ENCODE measurements at places on chromosomes 4 and X.

- no peak for DNase-seq
Measured at GRCh38 chrX:49226946-49227345, 6.2 kb downstream of the CACNA1F start.

DNA sequence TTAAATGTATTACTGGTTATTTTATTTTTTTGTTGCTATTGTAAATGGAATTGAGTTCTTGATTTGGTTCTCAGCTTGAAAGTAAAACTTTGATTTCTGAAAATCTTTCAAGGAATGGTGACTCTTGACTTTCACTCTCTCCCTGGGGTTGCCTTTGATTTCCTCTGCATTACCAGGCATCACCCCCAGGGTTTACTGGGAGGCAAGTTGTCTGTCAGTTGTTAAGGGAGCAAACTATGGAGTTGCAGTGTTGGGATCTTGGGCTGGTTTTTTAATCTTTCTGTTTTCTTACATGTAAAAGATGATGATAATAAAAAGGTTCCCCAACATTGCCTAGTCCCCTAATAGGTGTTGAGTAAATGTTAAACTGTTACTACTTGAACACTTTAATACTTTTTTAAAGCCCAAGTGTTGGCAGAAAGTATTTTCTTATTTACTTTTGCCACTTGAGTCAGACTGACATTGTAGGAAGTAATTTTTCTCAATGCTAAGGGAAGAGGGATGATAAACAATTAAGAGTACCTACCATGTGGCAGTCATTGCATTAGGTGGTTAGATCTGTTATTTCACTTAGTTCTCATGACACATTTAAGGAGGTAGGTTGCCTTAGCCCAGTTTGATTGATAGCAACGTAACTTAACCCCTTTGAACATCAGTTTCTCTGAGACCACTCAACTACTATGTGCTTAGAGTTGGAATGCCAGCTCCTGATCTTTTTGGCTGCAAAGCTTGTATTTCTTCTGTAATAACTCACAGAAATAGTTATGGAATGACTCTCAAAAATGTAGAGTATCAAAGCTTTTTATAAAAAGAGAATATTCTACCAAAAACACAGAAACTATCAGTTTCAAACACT, 67.1 kb downstream of the DCLK2 start:
- DNase-seq, result no peak

DNA sequence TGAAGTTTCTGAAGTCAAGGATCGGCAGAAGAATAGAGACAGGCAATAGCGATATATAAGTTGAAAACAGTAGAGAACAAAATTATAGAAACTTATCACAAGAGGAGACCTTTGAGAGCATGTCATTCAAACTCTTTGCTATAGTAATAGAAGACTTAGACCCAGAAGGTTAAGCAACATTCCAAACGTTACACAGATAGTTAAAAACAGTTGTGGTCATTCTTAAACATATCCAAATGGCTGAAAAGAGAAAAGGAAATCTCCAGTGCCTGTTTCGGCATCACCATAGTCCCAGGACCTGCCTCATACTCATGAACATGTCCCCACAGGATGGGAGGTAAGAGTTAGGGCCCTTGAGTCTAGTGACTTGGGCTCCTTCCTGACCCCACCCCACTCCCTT, 258.1 kb upstream of the NOCT start:
- no peak for DNase-seq

DNA sequence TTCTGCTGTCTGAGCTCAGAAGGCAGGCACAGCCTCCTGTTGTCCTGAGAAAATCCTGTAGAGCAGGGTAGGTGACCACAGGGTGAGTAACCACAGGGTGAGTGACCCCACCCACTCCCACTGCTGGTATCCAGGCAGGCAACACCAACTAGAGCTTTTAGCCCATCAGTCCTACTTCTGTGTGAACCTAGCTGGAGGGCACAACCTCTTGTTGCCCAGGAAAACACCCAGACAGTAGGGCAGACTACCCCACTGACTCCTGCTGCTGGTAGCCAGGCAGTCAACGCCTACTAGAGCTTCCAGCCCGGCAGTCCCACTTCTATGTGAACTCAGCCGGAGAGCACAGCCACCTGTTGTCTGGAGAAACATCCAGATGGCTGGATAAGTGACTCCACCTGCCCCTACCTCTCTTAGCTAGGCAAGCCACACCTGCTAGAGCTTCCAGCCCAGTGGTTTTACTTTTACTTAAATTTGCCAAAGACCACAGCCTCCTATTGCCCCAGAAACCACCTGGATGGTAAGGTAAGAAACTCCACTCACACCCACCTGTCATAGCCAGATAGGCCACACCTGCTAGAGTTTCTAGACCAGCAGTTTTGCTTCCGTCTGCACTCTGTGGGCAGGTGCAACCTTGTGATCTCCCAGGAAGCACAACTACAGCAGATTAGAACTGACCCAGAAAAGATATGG, 371.6 kb downstream of the INPP4B start:
- peak; percentile 85 for DNase-seq

- DNase-seq, result peak; percentile 32
Measured at GRCh38 chrX:84046403-84046984, 141.5 kb downstream of the RPS6KA6 start.

DNA sequence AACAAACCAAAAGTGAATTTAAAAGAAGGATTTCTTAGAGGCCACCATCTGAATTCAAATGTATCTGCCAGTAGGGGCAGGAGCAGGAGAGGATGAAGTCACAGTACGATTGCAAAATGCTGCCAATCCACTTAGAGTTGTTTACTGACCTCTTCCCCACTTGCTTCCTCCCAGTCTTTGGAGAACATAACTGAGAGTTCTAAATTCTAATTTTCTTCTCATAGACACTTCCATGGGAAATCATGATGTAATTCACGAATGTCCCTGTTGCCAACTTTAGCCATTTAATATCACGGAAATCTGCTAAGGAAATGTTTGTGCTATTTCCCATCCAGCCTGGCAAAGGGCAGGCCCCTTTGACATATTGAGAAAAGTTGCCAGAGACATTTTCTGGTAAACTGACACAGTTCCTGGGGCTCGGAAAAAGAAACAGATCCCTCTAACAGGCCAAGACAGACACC, 33.6 kb upstream of the NOCT start:
- DNase-seq, result peak; percentile 6

- no peak for DNase-seq
Measured at GRCh38 chr4:2390146-2390545, 28.3 kb downstream of the ZFYVE28 start.

DNA sequence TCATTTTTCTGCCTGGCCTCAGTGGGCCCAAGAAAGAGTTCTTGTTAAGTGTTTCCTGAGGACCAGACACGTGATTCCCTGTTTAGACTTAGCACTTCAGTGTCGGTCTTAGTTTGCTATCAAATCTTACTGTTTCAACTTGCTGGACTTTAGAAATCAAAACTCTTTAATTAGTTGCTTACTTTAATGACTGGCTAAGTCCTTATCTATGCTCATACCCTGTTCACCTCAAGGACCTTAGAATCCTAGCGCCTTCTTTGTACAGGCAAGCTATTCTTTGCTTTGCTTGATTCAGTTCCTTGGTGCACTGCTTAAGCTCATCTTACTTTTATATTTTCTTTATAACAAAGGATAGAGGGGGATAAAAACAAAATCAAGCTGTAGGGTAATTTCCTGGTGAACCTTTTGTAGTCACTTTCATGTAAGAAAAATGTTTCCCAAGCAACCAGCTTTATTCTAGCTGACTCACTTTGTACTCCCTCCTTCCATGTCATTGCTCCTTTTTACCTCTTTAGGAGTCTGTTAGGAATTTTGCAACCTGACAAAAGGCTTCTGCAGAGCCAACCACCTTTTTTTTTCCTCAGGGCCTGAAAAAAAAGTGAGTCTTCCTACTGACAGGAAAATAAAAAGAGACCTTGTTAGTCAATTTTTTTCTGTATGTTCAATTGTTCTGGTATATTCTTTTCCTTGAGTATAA, 14.7 kb downstream of the WDR44 start:
- no peak for DNase-seq

DNA sequence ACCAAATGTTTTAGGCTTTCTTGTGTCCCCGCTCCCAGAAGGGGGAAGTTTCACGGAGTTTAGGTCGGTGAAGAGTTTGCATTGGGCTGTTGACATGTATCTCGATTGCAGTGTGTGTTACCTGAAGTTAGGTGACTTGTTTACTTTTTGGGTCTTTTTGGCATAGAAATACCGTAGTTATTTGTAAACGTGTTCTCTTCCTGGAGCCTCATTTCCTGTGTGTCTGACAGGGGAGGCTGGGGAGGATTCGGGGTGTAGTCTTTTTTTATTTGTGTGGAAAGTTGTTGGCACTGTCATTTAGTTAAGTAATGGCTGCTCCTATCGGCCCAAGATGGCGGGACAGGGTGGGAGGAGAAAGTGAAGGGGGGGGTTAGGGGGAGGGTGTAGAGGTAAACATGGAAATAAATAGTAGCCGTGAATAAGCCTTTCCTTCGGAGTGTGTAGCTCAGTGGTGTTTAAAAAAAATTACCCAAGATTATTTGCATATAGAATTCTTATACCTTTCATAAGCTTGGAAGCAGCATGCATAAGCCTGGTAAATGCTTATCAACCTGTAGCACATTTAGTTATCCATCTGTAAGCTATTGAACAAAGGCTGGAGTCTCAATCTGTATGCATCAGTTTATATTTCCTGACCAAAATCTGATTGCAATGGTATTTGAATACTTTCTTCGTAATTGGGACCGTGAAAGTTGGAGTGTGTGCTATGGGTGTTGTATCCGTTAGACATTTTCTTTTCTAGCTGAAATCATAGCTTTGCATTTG, 1.6 kb downstream of the KDM6A start:
- peak; percentile 11 for DNase-seq

DNA sequence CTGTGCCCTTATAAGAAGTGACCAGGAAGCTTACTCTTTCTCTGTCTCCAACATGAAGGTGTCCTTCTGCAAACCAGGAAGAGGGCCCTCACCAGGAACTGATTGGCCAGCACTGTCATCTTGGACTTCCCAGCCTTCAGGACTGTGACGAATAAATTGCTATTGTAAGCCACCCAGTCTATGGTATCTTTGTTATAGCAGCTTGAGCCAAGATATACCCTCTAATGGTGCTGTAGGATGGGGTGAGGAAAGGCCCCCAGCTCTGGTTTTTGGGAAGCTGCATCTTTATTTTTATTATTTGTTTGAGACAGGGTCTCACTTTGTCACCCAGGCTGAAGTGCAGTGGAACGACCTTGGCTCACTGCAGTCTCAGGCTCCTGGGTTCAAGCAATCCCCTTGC, 1.2 kb upstream of the MGST2 start:
- DNase-seq, result no peak

DNA sequence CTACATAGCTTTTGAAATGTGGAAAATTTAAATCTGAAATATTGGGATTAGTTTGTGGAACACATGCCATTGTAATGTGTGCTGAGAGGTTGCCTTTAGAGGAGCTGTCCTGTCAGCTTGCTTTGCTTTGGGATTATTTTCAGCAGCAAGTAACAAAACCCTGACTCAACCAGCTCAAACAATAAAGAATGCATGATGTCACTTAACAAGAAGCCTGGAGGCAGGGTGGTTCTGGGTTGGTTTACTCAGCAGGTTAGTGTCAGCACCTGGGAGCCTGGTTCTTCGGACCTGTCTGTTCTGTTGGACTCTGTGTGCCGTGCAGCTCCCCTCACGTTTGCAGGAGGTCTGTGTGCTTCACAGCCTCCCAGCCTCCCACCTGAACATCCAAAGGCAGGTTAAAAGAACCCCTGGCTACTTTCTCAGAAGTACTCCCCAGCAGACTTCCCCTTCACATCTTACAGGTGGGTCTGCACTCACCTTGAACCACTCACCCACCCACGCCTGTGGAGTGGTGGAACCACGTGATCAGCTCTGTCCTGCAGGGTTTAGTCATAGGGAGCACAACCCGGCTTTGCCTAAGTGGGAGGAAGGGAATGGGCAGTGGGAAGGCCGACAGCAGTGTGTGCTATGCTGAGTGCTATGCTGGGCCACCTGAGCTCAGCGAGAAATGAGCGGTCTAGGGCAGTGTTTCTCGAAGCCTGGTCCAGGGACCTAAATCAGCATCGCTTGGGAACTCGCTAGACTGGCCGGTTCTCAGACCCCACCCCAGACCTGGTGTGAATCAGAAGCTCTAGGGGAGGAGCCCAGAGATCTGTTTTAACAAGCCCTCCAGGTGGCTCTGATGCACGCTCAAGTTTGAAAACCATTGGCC, 20.4 kb downstream of the TMEM131L start:
- DNase-seq, result peak; percentile 43

GRCh38 chrX:71638409-71638808, 20.1 kb upstream of the CXCR3 start:
- DNase-seq, result no peak

- DNase-seq, result no peak
Measured at GRCh38 chr4:7697343-7697742, 242.3 kb downstream of the AFAP1 start.

DNA sequence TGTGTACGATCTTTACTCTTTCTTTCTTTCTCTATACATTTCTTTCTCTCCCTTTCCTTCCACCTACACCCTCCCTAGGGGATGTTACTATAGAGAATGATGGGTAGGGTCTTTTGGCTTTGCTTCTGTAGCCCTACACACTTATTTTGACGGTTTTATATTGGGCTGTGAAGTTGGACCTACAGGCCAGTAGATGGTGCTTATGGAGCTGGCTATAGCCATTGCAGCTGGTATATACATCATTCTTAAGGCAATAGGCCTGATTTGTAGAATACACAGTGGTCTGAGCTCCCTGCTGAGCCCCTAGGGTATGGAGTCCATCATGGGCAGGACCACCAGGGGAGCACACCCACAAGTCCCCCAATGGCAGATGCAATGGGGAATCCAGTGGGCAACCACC, 1869.7 kb downstream of the STIM2 start:
- no peak for DNase-seq

DNA sequence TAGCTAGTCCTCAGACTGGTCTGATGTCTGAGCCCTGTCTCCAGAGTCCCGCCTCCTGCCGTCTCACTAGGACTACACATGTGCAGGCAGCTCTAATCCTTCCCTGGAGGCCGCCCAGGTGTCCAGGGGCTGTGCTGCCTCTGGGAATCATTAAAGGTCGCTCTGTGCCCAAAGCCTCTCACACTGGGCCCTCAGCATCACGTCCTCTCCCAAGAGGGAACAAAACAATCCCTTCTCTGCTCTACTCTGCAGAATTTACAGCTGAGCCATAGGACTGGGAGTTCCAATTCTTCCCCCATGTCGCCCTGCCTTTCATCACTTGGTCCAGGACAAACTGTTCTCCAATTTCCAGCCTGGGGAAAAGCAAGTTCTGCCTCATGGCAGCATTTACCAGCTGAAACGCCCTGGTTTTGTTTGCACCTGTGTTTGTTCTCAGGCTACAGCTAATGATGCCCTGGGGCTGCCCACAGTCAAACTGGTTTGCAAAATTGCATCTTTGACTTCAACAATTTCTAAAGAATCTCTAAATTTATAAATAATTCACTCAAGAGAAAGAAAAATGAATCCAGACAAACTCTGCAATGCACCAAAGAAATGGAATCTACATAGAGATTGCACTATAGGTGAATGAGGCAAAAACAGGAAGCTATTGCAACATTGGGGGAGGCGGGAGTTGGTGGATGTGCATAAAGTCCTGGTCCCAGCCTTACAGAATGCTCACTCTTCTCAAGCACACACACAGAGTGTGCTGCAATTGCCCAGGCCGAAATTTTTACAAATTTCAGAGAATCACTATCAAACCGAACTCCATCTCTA, 7.2 kb upstream of the MRFAP1 start:
- DNase-seq, result no peak

- DNase-seq, result no peak
Measured at GRCh38 chrX:154315416-154315815, 19.8 kb downstream of the TKTL1 start.
